ENCODE measurements at places on chromosomes 7 and 10. TPM values are rescaled to one million over a fixed set of nuclear protein-coding genes. Genes with fewer than 3 reads are reported as not detected.

GRCh38 chr7:121639705-121640104 lies 233.3 kb upstream of the PTPRZ1 start:
- no peak overlapping the region for H3K27ac ChIP-seq
- DNase-seq = no peak
- H3K36me3 ChIP-seq = no peaks in the 10 kb centered on the region
- no peaks in the 10 kb centered on the region for H3K27me3 ChIP-seq

DNA sequence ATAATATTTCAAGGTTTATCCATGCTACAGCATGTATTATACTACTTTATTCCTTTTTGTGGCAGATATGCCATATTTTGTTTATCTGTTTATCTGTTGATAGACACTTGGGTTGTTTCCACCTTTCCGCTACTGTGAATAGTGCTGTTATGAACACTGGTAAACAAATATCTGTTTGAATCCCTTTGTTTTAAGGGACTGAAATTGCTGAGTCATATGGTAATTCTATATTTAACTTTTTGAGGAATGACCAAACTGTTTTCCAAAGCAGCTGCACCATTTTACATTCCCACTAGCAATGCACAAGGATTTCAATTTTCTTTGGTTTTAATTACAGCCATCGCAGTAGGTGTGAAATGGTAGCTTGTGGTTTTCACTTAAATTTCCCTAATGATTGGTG lies 3.4 kb downstream of the C10orf53 start:
- H3K27me3 ChIP-seq = no peaks in the 10 kb centered on the region
- H3K4me1 ChIP-seq = no peaks in the 10 kb centered on the region
- DNase-seq = no peak
- H3K4me3 ChIP-seq = no peak overlapping the region
- H3K36me3 ChIP-seq = no peaks in the 10 kb centered on the region
- H3K27ac ChIP-seq = no peak overlapping the region

- DNase-seq = no peak
- no peak overlapping the region for H3K4me3 ChIP-seq
- H3K27me3 ChIP-seq = no peaks in the 10 kb centered on the region
- peaks cover 25% of the 10 kb centered on the region for H3K4me1 ChIP-seq
- no peak overlapping the region for H3K27ac ChIP-seq
- peaks cover 5% of the 10 kb centered on the region for H3K36me3 ChIP-seq
These were observed 10.8 kb downstream of the AGK start for GRCh38 chr7:141562036-141562435.

GRCh38 chr10:76970711-76971519 lies 666.7 kb downstream of the KCNMA1 start:
- H3K27ac ChIP-seq = no peak overlapping the region
- H3K4me3 ChIP-seq = no peak overlapping the region
- no peak for DNase-seq
- H3K36me3 ChIP-seq = no peaks in the 10 kb centered on the region
- H3K27me3 ChIP-seq = no peaks in the 10 kb centered on the region

DNA sequence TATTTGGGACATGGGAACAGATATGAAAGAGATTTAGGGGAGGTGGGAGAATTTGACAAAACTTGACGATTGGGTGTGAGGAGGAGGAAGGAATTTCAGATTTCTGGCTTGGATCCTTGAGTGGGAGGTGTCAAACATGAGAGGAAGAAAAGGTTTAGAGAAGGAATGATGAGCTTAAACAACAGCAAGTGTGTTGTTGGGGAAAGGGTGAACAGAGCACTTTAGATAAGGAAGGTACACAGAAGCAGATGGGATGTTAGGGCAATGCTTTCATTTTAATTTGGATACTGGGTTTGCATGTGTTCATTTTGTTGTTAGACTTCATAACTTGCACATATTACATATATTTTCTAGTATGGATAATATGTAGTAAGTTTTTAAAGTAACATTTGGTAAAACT lies 23.2 kb downstream of the REEP3 start:
- H3K27me3 ChIP-seq = no peaks in the 10 kb centered on the region

- no peak overlapping the region for H3K4me3 ChIP-seq
- no peak overlapping the region for H3K27ac ChIP-seq
- no peaks in the 10 kb centered on the region for H3K27me3 ChIP-seq
- DNase-seq = no peak
These were observed 128.4 kb upstream of the PALS2 start for GRCh38 chr7:24444666-24445440.

GRCh38 chr7:14271441-14271840 lies 282.0 kb upstream of the ETV1 start:
- H3K27me3 ChIP-seq = no peaks in the 10 kb centered on the region
- no peak overlapping the region for H3K4me3 ChIP-seq
- no peak for DNase-seq

GRCh38 chr7:726084-726853 lies at the start of gene DNAAF5:
Gene DNAAF5 (plus strand): TSS chr7:726699. CDS start chr7:726721, 22 bp downstream.
- H3K4me3 ChIP-seq = peak within 1 kb of the TSS; percentile 81
- peak; percentile 90 for DNase-seq
- peak within 1 kb of the TSS; percentile 73 for H3K27ac ChIP-seq

- no peak overlapping the region for H3K4me3 ChIP-seq
- DNase-seq = no peak
- H3K27me3 ChIP-seq = no peaks in the 10 kb centered on the region
- H3K4me1 ChIP-seq = no peaks in the 10 kb centered on the region
- H3K27ac ChIP-seq = no peak overlapping the region
These were observed 44.3 kb downstream of the SMURF1 start for GRCh38 chr7:99099499-99100077.

- H3K27me3 ChIP-seq = no peaks in the 10 kb centered on the region
- no peak for DNase-seq
- H3K4me3 ChIP-seq = no peak overlapping the region
- no peaks in the 10 kb centered on the region for H3K36me3 ChIP-seq
These were observed 124.5 kb downstream of the SLC16A9 start for GRCh38 chr10:59585046-59585700.

DNA sequence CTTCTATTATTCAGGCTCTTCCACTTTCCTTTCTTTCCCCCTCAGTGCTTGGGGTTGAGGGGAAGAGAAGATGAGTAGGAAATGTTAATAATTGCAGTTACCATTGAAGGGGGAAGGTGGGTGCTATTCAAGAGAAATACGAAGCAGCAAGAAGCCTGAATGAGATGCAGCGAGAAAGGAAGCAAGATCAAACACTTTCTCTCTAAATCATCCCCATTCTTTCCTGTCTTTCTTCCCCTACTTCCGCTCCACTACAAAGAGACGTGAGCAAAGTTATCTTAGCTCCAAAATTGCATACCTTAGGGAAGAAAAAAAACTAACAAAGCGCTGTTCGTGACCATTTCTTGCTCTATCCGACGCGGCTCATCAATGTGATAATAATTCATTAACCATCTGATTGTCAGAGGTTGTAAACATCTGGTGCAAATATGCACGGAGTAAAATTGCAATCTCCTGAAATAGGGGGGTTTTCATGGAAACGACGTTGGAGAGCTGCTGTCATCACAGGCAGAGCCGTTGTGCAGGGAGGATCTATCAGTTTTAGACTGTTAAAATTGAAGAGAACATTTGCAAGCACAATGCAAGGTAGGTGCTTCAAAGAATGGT lies 15.2 kb upstream of the PARD3 start:
- no peaks in the 10 kb centered on the region for H3K36me3 ChIP-seq
- H3K27me3 ChIP-seq = no peaks in the 10 kb centered on the region
- DNase-seq = no peak
- H3K27ac ChIP-seq = no peak overlapping the region
- H3K4me1 ChIP-seq = no peaks in the 10 kb centered on the region

- DNase-seq = no peak
- no peak overlapping the region for H3K4me3 ChIP-seq
- no peaks in the 10 kb centered on the region for H3K27me3 ChIP-seq
- no peaks in the 10 kb centered on the region for H3K4me1 ChIP-seq
- no peaks in the 10 kb centered on the region for H3K36me3 ChIP-seq
- no peak overlapping the region for H3K27ac ChIP-seq
These were observed 32.5 kb upstream of the TRUB1 start for GRCh38 chr10:114905450-114905849.

DNA sequence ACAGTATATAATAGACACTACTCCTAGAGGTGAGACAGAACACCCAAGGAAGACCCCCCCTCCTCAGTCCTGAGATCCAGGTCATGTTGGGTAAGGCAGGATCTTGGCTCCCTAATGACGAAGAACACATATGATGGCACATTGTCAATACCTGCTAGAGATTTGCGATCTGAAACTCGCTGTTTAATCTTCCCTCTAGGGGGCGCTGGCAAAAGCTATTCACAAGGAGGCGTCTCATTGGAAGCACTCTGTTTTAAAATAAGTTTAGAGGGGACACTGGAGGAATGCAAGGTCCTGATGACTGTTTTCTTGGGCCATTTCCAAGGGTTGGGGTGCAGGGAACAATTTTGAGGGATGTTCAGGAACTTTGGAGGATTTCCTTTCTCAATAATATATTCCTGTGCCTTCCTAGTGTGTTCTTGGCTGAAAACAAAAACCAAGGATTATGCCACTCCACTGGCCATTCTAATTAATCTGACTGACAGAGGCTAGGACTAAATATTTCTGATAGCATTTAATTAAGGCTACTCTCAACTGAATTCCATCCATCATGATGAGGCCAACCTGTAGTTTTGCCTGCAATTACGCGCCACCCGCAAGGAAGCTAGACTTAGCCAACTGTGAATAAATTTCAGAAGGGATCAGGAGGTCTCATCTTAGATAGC lies 1013.8 kb upstream of the MBL2 start:
- no peaks in the 10 kb centered on the region for H3K4me1 ChIP-seq
- no peak overlapping the region for H3K27ac ChIP-seq
- no peak for DNase-seq

- H3K4me1 ChIP-seq = peaks cover 4% of the 10 kb centered on the region
- no peak for DNase-seq
- H3K27ac ChIP-seq = no peak overlapping the region
- H3K36me3 ChIP-seq = no peaks in the 10 kb centered on the region
- H3K27me3 ChIP-seq = no peaks in the 10 kb centered on the region
These were observed 5.2 kb downstream of the NAMPT start for GRCh38 chr7:106279425-106280197.

GRCh38 chr10:7389346-7389745 lies 21.5 kb downstream of the SFMBT2 start:
- H3K27me3 ChIP-seq = no peaks in the 10 kb centered on the region
- no peak overlapping the region for H3K4me3 ChIP-seq
- peak overlapping the region; percentile 47 for H3K27ac ChIP-seq
- H3K36me3 ChIP-seq = no peaks in the 10 kb centered on the region
- no peak for DNase-seq

- no peak overlapping the region for H3K4me3 ChIP-seq
- H3K27ac ChIP-seq = no peak overlapping the region
- no peaks in the 10 kb centered on the region for H3K36me3 ChIP-seq
These were observed 166.5 kb downstream of the PPP1R3A start for GRCh38 chr7:113752289-113752688.

DNA sequence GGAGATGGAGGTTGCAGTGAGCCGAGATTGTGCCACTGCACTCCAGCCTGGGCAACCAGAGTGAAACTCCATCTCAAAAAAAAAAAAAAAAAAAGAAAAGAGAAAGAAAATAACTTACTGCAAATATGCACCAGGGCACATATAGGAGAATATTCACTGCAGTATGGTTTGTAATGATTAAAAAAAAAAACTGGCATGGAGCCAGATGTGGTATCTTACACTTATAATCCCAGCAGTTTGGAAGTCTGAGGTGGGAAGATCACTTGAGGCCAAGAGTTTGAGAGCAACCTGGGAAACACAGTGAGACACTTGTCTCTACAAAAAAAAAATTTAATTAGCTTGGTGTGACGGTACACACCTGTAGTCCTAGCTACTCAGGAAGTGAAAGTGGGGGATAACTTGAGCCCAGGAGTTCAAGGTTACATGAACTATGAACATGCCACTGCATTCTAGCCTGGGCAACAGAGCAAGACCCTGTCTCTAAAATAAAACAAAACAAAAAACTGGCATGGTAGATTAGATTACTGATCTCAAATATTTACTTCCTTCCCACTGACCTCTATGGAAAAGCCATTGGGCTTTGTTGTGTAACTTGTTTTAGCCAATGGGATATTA lies 85.6 kb downstream of the MICU1 start:
- no peaks in the 10 kb centered on the region for H3K27me3 ChIP-seq
- DNase-seq = no peak
- H3K36me3 ChIP-seq = peaks cover 13% of the 10 kb centered on the region
- no peaks in the 10 kb centered on the region for H3K4me1 ChIP-seq
- no peak overlapping the region for H3K4me3 ChIP-seq

- no peak overlapping the region for H3K27ac ChIP-seq
- H3K4me1 ChIP-seq = no peaks in the 10 kb centered on the region
These were observed 3.1 kb upstream of the CHST15 start for GRCh38 chr10:124096494-124096893.

DNA sequence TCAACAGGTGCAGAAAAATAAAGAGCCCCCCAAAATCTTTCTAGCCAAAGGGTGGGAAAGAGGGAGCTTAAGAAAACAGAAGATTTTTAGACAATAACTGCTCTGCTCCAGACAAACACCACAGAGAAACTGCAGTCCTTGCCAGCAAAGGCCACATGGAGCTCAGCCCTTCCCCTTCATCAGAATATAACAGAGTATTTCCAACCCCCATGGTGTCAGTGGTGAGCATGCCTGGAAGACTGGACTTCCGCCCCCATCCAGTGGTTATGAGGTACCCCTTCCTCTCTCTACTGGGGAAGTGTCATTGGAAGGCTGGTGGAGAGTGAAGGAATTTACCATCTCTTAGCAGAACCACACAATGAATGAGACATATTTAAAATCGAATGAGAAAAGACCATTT lies 1007.3 kb upstream of the CELF2 start:
- H3K27ac ChIP-seq = no peak overlapping the region
- DNase-seq = no peak
- H3K4me1 ChIP-seq = no peaks in the 10 kb centered on the region
- no peaks in the 10 kb centered on the region for H3K36me3 ChIP-seq
- no peak overlapping the region for H3K4me3 ChIP-seq

GRCh38 chr7:136023134-136023869 lies 46.1 kb upstream of the MTPN start:
- no peak overlapping the region for H3K27ac ChIP-seq
- no peaks in the 10 kb centered on the region for H3K27me3 ChIP-seq
- H3K36me3 ChIP-seq = no peaks in the 10 kb centered on the region

DNA sequence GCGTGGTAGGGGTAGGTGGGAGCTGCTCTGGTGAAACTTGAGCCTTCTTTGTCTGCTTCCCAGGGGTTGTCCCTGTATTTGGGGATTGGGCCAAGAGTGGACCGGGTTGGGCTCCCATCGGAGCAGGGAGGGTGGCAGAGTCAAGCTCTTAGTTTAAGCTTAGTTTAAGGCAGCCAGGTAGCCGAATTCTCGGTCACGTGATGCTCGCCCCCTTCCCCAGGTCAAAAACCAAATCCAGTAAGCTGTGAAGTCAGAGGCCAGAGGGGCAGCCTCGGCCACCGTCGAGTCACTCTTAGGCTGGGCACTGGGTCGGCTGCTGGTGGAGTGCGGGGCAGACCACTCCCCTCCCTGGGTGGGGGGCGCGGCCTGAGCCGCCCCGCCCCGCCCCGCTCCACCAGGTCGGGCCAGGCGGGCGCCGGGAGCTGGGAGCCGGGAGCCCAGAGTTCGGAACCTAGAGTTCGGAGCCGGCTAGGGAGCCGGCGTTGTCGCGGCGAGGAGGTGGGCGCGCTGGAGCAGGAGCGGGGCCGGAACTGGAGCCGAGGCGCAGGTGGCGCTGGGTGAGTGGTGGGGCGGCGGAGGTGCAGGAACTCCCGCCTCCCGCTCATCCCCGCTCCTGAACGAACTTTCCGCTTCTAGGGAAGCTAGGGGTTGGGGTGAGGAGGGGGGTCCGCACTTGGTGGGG lies 2.8 kb upstream of the LZTS2 start:
- peak; percentile 54 for DNase-seq
- peaks cover 20% of the 10 kb centered on the region for H3K4me1 ChIP-seq
- peak overlapping the region; percentile 99 for H3K27ac ChIP-seq
- no peaks in the 10 kb centered on the region for H3K36me3 ChIP-seq

AEBP1 gene
- total RNA-seq = 33.1 TPM

LRRTM3 gene
- total RNA-seq = not detected

ANKRD7 gene
- not detected for total RNA-seq

LRRD1 gene
- total RNA-seq = not detected

TMEM176B gene
- total RNA-seq = 7.1 TPM

ZC3HAV1L gene
- 26.7 TPM for total RNA-seq
